ENCODE measurements at places on chromosomes 4 and X.

GRCh38 chr4:74874753-74875367 lies 58.1 kb upstream of the PARM1 start:
- DNase-seq, result no peak

- no peak for DNase-seq
Measured at GRCh38 chr4:99634742-99635360, 22.8 kb downstream of the C4orf54 start.

DNA sequence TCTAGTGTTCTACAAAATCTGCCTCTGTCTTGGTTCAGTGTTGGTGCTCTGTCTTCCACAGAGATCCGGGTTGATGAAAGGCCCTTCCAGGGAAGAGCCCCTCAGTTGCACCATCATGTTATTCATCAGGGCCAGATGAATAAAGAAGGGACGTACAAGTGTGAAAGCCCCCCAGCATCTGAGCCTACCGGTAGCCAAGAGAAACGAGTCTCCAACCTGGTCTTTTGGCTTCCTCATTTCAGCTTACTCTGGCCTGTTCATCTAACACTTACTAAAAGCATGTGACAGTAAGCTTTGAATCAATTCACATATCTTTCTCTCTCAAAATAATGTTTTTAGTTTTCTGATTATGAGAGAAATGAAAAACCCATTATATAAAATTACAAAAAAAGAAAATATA lies 19.2 kb downstream of the MEPE start:
- DNase-seq, result no peak

DNA sequence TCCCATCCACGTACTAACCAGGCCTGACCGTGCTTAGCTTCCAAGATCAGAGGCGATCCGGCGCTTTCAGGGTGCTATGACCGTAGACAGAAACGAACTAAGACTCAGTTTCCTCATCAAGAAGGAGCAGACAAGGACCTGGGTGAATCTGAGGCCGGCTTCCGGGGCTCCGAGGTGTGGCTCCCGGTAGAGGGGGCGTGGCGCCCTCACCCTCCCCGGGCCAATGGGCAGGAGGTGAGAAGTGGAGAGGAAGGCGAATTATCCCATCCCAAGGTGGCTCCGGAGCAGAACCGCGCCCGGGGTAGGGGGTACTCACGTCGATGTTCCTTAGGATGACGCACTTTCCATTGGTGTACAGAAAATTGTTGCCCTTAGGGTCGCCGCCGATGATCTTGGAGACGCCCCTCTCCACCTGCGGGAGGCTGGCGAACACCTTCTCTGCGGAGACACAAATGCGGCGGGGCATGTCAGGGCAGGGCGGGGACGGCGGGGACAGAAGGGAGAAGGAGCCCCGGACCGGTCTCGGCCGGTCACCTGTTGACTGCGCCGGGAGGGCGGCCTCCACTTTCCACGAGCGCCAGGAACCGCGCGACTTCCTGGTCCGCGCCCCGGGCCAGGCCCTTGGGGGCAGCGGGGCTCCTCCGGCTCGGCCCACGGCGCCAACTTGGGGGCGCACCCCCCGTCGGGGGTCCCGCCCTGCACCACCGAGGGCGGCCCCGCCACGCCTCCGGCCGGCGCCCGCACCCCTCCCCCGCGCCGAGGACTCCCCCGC lies 616 bp downstream of the WDR1 start:
- DNase-seq, result peak; percentile 83

- no peak for DNase-seq
Measured at GRCh38 chrX:37468124-37468739, 103.2 kb upstream of the LANCL3 start.

GRCh38 chr4:75683482-75684155 lies 10.4 kb upstream of the G3BP2 start:
- DNase-seq, result no peak

- no peak for DNase-seq
Measured at GRCh38 chr4:171334549-171334948, 478.7 kb upstream of the GALNTL6 start.
